ENCODE measurements at places on chromosomes 11 and 22. TPM values are rescaled to one million over a fixed set of nuclear protein-coding genes. Genes with fewer than 3 reads are reported as not detected.

DNA sequence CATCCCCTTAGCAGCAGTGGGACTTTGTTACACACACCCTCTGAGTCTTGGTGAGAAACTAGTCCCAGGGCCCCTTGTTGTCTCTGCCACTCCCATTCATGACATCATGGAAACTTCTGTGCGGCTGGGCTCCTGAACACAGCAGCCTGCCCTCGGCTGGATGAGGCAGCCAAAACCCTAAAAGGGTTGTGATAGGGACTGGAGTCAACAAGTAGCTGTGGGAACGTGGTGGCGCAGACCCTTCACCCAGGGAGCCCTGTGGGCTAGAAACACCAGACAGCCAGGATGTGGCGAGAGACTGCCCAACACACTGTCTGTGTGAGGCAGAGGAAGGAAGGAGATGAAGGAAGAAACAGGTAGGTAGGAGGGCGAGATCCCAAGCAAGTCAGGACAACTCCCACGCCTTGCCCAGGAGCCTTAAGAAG, 3.9 kb downstream of the CD3D start:
- DNase-seq = no peak
- no peaks in the 10 kb centered on the region for H3K4me1 ChIP-seq
- no peaks in the 10 kb centered on the region for H3K36me3 ChIP-seq
- no peaks in the 10 kb centered on the region for H3K27me3 ChIP-seq
- H3K4me3 ChIP-seq = no peak overlapping the region
- H3K27ac ChIP-seq = no peak overlapping the region

FJX1 gene
- 14.9 TPM for total RNA-seq

SPTBN2 gene
- total RNA-seq = 8.5 TPM

GRCh38 chr11:110919241-110919922, 207.1 kb upstream of the ARHGAP20 start:
- no peaks in the 10 kb centered on the region for H3K36me3 ChIP-seq
- no peak overlapping the region for H3K4me3 ChIP-seq
- no peaks in the 10 kb centered on the region for H3K27me3 ChIP-seq
- DNase-seq = no peak

- H3K4me3 ChIP-seq = no peak overlapping the region
- H3K27ac ChIP-seq = no peak overlapping the region
- no peaks in the 10 kb centered on the region for H3K4me1 ChIP-seq
- no peaks in the 10 kb centered on the region for H3K36me3 ChIP-seq
Measured at GRCh38 chr11:66529069-66529468, 16.8 kb downstream of the ZDHHC24 start.

DNA sequence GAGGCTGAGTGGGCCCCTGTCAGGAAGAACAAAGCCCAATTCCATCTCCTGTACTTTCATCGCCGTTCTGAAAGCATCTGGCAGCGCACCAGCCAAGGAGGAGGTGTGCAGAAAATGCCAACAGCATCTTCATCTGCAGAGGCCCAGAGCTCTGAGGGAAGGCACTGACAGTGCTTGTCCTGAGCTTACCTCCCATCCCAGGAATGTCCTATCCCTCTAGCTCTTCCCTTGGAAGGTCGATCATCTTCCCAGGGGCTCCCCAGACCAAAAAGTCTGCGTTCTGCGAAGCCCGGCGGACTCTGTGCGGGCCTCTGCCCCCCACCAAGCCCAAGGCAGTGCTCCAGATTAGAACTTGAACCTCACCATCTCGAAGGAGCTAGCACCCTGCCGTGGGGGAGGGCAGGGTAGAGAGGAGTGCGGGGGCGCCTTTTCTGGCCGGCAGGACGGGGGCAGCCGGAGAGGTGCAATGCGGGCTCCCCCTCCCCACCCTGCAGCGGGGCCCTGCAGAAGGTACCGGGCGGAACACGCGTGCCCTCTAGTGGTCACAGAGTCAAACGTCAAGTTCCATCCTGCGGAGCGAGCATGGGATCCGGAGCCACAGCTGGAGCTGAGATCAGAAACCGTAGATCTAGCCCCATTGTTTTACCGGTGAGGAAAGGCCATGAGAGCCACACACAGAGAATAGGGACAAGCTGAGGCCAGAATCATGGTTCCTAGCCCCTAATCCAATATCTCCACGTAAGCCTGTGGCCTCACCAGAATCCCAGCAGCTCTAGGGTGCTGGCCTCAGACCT, 5.0 kb downstream of the SCN2B start:
- H3K4me1 ChIP-seq = no peaks in the 10 kb centered on the region
- H3K4me3 ChIP-seq = no peak overlapping the region
- DNase-seq = peak; percentile 28
